ENCODE measurements at places on chromosomes 7 and 10.

DNA sequence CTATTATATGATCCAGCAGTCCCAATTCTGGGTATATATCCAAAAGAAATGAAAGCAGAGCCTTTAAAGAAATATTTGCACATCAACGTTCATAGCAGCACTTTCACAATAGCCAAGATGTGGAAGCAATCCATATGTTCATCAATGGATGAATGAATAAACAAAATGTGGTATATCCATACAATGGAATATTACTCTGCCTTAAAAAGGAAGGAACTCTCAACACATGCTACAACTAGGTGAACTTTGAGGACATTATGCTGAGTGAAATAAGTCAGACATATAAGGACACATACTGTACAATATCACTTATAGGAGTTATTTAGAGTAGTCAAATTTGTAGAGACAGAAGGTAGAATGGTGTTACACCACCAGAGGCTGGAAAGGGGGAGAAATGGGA lies 28.0 kb upstream of the ADRB1 start:
- DNase-seq, result no peak

DNA sequence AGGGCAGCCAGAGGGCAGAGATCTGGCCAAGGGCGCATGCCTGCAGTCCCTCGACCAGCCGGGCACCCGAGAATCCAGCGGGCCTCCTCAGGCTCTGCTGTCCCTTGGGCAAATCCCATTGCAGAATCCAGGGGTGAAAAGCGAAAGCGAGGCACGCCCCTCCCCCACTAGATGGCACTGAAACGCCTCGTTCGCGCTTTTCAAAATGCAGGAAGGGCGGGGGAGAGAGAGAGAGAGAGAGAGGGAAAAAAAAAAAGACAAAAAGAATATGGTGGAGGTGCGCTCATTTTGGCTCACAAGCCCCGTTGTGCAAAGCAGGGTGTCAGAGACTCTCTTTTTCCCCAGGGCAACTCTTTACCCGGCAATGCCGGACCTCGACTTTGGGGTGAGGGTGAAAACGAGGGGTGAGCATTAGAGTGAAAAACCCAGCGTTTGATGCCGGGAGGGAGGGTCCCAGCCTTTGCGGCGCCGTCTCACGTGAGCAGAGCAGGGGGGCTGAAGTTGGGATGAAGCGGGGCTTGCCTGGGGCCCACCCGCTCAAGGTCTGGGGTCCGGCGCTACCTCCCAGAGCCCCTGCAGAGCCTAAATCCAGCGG lies 2.5 kb upstream of the TMEM178B start:
- peak; percentile 19 for DNase-seq

GRCh38 chr10:50325449-50326171 lies 74.3 kb upstream of the ASAH2 start:
- peak; percentile 42 for DNase-seq

DNA sequence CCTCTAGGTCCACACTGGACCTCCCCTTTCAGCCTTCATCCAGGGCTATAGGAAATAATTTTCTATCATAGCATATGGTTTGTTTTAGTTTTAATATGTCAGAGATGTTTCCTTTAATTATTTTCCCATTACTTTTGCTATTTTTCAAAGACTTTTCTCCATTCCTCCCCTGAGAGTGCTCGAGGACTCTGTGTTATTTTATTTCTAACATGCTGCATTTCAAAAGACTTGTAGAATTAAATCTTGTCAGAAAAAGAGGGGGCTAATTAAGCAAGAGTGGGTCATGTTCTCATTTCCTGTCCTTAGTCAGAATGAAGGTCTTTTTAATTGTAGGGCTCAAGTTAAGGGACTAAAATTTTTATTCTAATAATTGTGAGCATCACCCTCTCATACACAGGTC lies 71.6 kb upstream of the CTTNBP2 start:
- DNase-seq, result no peak

DNA sequence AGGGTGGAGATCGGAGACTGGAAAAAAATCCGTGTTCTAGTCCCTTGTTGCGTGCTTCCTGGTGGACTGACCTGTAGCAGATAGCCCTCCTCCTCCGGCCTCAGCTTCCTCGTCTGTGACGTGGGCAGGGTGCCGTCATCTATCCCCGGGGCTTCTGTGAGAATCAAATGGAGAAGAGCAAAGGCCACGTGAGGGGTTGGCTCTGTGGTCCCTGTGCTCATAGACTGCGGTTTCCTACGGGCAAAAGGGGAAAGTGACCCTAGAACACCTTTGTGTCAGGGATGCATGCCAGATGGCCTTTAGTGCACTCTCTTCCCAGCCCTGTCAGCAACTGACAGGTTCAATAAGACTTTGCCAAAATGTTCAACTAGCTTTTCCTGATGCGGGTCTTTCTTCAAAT lies 33.7 kb downstream of the GRK5 start:
- no peak for DNase-seq

- no peak for DNase-seq
Measured at GRCh38 chr10:13973742-13974141, 357.0 kb downstream of the FRMD4A start.

DNA sequence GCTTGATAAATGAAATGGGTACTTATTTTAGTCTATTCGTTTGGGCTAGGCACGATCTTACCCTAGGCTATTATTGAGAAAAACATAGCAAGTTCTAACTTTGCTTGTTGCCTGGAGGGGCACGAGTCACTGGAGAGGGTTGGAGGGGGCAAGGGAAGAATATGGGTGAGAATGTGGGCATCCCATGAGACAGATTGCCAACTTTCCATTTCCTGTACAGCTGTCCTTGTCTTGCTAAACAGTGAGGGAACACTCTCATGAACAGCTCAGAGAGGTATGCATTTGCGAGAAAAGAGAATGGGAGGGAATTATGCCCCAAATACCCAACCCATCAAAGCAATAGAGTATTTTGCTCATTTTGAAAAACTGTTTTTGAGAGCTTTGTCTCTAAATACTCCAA lies 9.2 kb downstream of the CDHR3 start:
- no peak for DNase-seq

- DNase-seq, result no peak
Measured at GRCh38 chr10:1089017-1089689, 33.0 kb downstream of the WDR37 start.

DNA sequence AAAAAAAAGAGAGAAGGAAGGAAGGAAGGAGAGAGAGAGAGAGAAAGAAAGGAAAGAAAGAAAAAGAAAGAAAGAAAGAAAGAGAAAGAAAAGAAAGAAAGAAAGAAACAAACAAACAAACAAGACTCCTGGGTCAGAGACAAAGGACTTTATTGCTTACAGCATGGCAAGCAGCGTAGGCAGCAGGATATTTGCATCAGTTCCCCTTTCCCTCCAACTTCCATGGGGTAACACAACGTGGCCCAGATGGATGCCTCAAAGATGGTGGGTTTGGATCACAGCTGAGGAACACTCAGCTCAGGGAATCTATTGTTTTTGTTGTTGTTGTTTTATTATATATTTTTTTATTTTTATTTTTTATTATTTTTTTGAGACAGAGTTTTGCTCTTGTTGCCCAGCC lies 128.5 kb upstream of the VKORC1L1 start:
- no peak for DNase-seq

DNA sequence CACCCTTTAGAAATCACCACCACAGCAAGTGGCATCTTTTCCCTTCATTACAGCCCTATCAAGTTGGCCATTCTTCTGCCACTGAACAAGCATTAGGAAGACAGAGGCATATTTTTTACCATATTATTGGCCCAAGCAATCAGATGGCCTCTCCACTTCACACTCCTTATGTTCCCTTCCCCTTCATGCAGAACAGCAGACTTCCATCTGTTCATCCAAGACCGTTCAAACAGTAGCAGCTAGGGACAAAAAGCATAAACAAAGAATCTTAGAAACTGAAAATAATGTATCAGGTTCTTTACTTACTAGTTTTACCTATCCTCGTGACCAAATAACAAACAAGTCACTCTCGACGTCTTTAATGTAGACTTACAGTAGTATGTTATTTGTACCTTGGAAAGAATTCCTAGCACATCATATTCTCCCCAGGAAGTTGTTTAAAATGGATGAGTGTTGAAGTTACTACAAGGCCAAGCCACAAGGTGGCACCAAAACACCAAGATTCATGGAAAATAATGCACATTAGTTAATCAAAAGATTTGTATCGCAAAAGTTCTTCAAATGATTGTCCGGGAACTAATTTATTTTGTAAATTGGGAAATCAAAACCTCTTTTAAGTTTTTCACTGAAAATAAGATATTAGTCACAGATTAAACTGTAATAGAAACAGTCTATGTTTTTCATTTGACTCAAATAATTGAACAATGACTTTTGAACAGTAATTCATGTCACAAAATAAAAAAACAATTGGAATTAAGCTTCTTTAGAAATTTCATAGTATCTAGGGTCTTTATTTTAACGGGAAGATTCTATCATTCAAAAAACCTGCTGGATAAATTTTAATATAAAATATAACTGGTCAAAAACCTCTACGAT lies 112.1 kb downstream of the VPS41 start:
- DNase-seq, result peak; percentile 18

- no peak for DNase-seq
Measured at GRCh38 chr7:44341401-44341800, 16.0 kb upstream of the CAMK2B start.
